Right renal pelvis (tissue), 4 donors: ENCODE measurements at places on chromosomes 16 and 17. TPM values are rescaled to one million over a fixed set of nuclear protein-coding genes. Genes with fewer than 3 reads are reported as not detected.

DNA sequence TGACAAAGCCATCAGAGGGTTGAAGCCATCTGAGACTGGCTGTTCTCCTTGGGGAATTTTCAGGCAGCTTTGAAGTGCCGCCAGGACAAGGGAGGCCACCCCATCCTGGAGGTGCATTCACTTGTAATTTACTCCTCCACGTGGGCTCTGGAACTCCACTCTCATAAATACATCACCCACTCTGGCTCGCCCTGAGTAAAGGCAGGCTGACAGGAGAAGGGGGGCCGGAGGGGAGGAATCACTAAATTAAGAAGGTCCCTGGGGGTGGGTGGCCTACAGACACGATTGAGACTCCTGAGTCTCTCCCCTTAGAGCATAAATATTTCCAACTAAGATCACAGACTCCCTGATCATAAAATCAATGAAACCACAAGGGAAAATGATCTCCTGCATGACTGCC, 56.3 kb upstream of the HNF1B start:
- DNase-seq = no peak

DNA sequence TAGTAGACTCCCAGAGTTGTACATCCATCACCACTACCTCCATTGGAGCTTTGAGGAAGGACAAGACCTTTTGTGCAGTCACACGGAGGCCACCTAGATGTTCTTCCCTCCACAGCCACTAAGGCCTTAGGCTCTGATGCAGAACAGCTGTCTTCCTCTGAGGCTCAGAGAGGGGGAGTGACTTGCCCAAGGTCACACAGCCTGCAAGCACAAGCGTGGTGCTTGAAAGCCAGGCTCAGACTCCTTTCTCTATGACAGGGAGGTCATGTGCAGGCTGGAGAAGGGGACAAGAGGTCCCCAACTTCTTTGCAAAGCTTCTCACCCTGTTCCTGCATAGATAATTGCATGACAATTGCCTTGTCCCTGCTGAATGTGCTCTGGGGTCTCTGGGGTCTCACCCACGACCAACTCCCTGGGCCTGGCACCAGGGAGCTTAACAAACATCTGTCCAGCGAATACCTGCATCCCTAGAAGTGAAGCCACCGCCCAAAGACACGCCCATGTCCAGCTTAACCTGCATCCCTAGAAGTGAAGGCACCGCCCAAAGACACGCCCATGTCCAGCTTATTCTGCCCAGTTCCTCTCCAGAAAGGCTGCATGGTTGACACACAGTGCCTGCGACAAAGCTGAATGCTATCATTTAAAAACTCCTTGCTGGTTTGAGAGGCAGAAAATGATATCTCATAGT, 12.7 kb downstream of the SCGB1C2 start:
- no peak for DNase-seq

DNA sequence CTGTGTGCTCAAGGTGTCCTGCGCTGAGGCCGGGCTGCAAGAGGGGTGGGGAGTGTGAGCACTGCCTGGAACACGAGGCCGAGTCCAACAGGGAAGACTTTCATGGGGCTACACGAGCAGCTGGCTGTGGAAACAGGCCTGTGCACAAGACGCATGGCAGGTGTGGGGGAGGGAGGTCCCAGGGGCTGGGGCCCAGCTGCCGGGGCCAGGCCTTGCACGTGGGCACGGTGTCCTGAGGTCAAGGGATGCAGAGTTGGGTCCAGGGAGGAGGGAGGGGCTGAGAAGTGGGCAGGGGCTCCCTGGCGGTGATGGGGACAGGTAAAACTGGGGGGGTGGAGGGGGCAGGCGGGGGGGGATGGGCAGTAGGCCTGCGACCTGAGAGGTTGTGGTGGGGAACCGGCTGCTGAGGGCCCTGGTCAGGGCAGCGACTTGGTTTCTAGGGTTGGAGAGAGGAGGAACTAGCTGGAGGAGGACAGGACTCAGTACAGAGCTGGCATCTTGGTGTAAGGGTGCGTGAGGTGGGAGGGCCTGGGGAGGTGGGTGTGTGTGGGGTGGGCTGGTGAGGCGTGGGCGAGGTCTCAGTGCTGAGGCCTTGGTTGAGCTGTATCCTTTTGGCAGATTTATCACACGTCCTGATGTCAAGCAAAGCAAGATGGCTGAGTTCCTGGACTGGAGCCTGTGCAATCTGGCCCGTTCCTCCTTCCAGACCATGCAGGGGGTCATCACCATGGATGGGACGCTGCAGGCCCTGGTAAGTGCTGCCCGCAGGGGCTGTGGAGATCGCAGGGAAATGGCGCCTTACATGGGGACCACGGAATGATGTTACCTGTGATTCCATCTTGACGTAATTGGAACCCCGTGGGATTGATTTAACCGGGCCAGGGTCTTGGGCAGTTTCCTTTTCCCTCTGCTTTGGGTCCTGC, 29.4 kb downstream of the TBCD start:
- DNase-seq = no peak

DNA sequence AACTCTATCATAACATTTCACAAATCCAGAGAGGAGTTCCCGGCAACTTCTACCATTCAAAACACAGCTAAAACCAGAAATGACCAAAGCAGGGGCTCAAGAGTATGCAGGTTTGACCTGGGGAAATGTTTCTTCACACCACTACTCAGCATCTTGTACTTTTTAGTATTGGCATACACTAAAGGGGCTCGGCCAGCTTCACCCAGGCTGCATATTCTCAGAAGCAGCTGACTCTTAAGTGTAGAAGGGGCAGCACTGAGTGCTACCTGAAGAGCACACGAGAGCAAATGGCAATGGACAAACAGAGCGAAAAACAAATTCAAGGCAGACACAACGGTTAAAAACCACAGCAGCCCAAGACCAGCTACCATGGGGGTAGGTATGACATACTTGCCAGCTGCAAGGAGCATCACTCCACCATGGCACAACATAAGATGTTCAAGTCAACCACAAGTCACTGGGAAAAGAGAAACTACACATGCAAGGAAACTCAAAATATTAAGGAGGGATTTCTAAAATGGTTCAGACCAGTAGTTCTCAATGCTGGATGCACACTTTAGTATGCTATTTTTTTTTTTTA, 34.4 kb downstream of the N4BP1 start:
- no peak for DNase-seq

DNA sequence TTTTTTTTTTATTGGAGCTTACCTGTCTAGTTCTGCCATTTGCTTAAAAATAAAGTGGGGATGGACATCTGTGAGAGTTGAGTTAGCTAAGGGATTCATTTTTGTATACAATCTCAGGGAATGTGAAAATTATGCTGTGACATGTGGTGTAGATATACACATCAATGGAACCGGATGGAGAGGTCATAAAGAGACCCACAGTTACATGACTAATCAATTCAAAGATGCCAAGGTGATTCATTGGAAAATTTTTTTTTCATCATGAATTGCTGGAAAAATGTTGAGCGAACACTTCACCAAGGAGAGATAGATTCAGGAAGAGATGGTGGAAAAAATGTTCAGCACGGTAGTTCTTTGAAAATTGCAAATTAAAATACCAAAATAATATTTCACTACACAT, 605.4 kb upstream of the KIF2B start:
- DNase-seq = no peak

GRCh38 chr16:79263425-79263824, 337.1 kb downstream of the MAF start:
- DNase-seq = no peak

- no peak for DNase-seq
These were observed 10.5 kb downstream of the VASN start for GRCh38 chr16:4381935-4382794.

DNA sequence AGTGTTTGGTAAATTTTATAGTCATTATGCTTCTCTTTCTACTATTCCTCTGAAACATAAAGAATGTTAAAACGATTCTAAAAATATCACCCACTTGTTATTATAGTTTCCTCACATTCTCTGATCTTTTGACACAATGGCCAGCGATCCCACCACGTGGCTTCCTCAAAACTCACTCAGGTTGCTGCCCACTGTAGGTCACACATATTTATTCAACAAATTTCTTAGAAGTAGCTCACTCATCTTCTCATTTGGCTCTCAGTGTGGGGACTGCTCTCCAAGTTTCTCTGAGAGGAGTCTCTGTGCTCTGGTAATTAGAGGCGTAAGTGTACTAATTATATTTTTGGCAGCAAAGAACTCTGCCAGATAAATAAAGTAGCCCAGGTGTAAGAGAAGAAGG, 465.4 kb downstream of the CDH11 start:
- DNase-seq = no peak

DNA sequence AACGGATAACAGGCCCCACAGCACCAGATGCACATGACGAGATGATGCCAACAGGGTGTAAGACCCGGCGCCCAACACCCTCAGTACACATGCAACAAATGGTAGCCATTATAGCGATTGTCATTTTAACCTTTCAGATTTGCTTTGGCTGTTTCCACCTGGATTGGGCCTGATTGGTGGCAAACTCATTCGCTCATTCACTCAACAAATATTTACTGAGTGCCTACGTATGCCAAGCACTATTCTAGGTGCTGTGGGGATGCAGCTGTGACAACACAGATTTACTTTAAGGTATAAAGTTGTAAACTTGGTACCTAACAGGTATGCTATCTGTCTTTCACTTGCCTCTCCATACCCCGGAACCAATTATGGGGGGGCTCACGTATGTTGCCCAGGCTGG, 66.8 kb downstream of the SRCIN1 start:
- DNase-seq = no peak

DNA sequence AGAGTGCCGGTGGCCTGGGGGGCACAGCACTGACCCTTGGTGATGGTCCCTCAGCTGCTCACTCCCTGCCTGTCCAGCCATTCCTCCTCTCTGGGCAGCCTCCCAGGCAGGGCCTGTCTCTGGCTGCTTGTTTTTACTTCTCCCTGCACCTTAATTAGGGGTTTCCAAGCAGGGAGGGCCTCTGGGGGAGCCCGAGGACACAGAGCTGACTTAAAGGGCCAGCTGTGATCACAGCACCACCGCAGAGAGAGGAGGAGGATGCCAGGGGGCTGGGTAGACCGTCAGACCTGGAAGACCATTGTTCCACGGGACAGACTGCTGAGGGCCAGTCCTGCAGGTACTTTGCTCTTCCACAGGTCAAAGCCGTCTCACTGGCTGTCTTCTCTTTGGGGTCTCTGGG, 1.2 kb upstream of the DPH1 start:
- no peak for DNase-seq

DNA sequence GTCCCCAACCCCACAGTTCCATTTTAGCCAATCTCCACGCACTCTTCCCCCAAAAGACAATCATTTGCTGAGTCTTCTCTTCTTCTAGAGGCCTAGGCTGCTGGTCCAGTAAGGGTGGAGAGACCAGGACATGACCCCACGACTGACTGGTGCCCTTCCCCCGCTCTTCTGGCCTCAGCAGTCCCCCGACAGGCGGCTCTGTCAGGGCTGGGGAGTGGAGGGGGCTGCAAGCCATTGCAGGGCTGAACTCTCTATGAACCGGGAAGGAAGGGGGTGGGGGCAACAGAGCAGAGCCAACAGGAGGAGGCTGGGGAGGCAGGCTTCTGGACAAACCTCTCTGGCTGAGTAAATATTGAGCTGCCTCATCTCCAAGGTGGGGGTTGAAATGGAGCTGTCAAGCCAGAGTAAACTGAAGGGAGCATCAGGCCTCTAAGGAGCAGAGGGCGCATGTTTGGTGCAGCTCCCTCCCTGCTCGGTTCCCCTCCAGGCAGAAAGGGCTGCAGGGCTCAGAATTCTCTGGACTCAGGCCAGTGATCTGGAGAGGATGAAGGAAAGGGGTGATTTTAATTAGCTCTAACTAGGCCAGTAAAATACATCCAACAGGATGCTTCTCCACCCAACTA, 8.7 kb downstream of the HOXB1 start:
- DNase-seq = no peak

DNA sequence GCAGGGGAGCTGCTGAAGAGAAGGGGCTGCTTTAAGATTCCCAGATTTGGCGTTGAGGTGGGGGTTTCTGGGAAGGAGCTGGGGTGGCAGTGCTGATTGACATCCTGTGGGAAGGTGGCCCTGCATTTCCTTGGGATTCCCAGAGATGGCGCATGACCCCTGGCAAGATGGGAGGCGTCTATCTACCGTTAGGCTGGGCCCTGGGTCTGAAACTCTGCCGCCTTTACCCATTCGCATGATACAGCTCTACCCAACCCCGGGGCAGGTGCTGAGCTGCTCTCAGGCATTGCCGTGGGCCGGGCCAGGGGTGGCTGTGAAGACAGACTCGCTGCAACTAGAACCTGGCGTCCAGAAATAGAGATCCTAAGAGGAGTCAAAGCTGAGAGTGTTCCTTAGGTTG, 9.9 kb upstream of the MVD start:
- DNase-seq = no peak

GRCh38 chr16:20136446-20136968, 62.8 kb upstream of the GPR139 start:
- DNase-seq = no peak

GRCh38 chr17:74750327-74751069, 2.1 kb downstream of the NHERF1 start:
- DNase-seq = no peak

DNA sequence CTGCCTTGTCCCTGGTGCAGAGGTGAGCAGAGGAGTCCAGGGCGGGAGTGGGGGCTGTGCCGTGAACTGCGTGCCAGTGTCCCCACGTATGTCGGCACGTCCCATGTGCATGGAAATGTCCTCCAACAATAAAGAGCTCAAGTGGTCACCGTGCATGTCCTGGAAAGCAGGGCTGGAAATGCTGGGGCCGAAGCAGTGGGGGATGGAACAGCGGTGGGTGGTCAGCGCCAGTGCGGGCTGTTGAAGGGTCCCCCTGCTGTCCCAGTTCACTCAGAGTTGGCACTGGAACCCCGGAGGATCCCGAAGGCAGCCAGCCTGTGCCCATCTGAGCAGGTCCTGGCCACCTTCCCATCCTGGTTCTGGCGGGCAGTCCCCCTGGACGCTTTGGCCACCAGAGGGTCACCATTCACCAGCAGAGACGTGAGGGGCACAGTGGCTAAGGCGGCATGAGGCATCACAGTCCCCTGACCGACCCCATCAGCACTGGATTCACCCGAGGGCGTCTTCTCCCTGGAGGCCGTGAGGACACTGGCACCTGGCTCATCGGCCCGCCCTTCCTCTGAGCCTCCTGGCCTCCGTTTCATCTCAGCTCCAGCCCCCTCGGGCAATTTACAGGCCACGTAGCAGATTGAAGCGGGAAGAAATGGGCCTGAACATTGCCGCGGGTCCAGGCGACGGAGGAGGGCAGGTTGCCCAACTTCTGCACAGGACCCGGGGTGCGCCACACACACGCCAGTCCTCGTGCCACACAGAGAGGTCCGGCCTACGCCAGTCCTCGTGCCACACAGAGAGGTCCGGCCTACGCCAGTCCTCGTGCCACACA, 10.1 kb downstream of the GCGR start:
- DNase-seq = no peak

Gene TBC1D3G
- not detected for polyA plus RNA-seq

Gene PPM1E
- polyA plus RNA-seq = 3.9 TPM

Gene CD300LB
- polyA plus RNA-seq = 0.07 TPM

Gene ZNF764
- polyA plus RNA-seq = 11.3 TPM

Gene GFAP
- 0.74 TPM for polyA plus RNA-seq

Gene WSCD1
- polyA plus RNA-seq = 13.2 TPM
